ENCODE measurements at places on chromosomes 12 and 14.
A peak's percentile ranks its signal among the peaks of the same experiment; 100 is the strongest.

GRCh38 chr12:114659084-114659483 is 24.9 kb downstream of the TBX3 start:
- no peaks in the 10 kb centered on the region for H3K36me3 ChIP-seq
- H3K27me3 ChIP-seq, result peaks cover 37% of the 10 kb centered on the region
- no peak overlapping the region for H3K4me3 ChIP-seq
- DNase-seq, result no peak
- peaks cover 50% of the 10 kb centered on the region for H3K4me1 ChIP-seq
- no peak overlapping the region for H3K27ac ChIP-seq

GRCh38 chr12:3157581-3158323 is 80.6 kb downstream of the TSPAN9 start:
- H3K4me1 ChIP-seq, result peaks cover 75% of the 10 kb centered on the region
- H3K27ac ChIP-seq, result no peak overlapping the region
- H3K4me3 ChIP-seq, result no peak overlapping the region
- peaks cover 8% of the 10 kb centered on the region for H3K27me3 ChIP-seq

DNA sequence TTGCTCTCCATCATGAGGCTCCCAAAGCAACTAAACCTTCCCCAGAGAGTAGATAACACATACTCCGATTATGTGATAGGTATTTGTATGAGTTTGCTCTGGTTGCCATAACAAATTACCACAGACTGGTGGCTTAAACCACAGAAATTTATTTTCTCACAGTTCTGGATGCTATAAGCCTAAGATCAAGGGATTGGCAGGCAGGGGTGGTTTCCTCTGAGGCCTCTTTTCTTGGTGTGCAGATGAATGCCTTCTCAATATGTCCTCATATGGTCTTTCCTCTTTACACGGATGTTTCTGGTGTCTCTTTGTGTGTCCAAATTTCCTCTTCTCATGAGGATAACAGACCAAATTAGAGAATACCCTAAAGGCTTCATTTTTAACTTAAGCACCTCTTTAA is 285.8 kb upstream of the GRIP1 start:
- peaks cover 11% of the 10 kb centered on the region for H3K4me1 ChIP-seq
- peaks cover 3% of the 10 kb centered on the region for H3K27me3 ChIP-seq
- H3K4me3 ChIP-seq, result no peak overlapping the region
- DNase-seq, result no peak
- no peak overlapping the region for H3K27ac ChIP-seq

DNA sequence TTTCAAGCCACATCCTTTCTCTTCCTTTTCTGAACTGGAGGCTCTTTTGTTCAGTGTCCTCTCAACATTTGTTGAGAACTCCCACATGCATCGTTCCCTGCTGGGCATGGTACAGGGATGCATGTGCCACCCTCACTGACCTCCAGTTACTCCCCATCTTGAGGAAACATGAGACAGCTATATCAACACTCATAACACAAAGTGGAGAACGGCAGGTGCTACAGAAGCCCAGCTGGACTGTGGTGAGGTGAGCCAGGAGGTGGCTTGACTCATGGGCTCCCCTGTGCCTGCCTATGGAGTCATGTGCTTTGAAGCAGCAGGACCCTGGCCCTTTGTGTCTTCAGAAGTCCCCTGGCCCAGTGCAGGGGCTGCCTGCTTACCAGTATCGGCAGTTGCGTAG is 9.7 kb downstream of the MYH6 start:
- peak overlapping the region; percentile 17 for H3K27ac ChIP-seq
- no peak overlapping the region for H3K4me3 ChIP-seq
- no peak for DNase-seq
- H3K36me3 ChIP-seq, result no peaks in the 10 kb centered on the region
- H3K27me3 ChIP-seq, result peaks cover 20% of the 10 kb centered on the region

- H3K4me3 ChIP-seq, result no peak overlapping the region
- DNase-seq, result no peak
- H3K36me3 ChIP-seq, result no peaks in the 10 kb centered on the region
- H3K4me1 ChIP-seq, result peaks cover 36% of the 10 kb centered on the region
Measured at GRCh38 chr12:646442-647384, 16.5 kb downstream of the NINJ2 start.

GRCh38 chr14:75247286-75247922 is 31.2 kb upstream of the FOS start:
- H3K36me3 ChIP-seq, result no peaks in the 10 kb centered on the region
- no peak for DNase-seq
- no peak overlapping the region for H3K4me3 ChIP-seq
- peaks cover 21% of the 10 kb centered on the region for H3K4me1 ChIP-seq
- H3K27me3 ChIP-seq, result peaks cover 6% of the 10 kb centered on the region

DNA sequence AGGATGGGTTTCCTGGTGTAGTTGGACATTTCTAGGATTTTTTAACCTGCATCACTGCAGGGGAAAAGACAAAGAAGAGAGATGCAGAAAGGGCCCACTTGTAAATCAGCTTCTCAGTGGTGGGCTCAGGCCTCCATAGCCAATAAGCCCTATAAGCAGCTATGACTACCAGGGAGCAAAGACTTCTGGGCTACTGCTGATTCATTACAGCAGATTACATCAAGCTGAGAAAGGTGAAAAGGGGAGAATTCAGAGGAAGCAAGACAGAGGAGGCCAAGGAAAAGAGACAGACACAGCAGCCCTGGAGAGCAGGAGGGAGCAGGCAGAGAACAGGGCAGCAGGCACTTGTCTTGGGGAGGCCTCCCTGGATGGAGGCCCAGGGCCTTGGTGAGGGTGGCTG is 95.2 kb downstream of the KCNA5 start:
- no peak for DNase-seq
- H3K27me3 ChIP-seq, result peaks cover 8% of the 10 kb centered on the region
- H3K36me3 ChIP-seq, result peaks cover 14% of the 10 kb centered on the region
- peaks cover 22% of the 10 kb centered on the region for H3K4me1 ChIP-seq
- no peak overlapping the region for H3K4me3 ChIP-seq

GRCh38 chr14:94486883-94487282 is 10.9 kb upstream of the SERPINA9 start:
- peaks cover 24% of the 10 kb centered on the region for H3K27me3 ChIP-seq
- H3K27ac ChIP-seq, result no peak overlapping the region
- H3K4me1 ChIP-seq, result peaks cover 49% of the 10 kb centered on the region
- H3K36me3 ChIP-seq, result no peaks in the 10 kb centered on the region

- no peak for DNase-seq
- H3K4me1 ChIP-seq, result no peaks in the 10 kb centered on the region
- peaks cover 19% of the 10 kb centered on the region for H3K27me3 ChIP-seq
- no peaks in the 10 kb centered on the region for H3K36me3 ChIP-seq
Measured at GRCh38 chr12:112839386-112839972, 47.9 kb downstream of the RPH3A start.

- H3K4me3 ChIP-seq, result peak within 1 kb of the TSS; percentile 82
- H3K4me1 ChIP-seq, result peaks cover 13% of the 10 kb centered on the region
- H3K27ac ChIP-seq, result no peak within 1 kb of the TSS
- peaks cover 59% of the 10 kb centered on the region for H3K27me3 ChIP-seq
Measured at GRCh38 chr14:93430315-93431035, at the start of gene UNC79. Gene UNC79, plus strand, starts transcription at chr14:93430939. Its CDS starts 91 bp downstream, at chr14:93431030.

DNA sequence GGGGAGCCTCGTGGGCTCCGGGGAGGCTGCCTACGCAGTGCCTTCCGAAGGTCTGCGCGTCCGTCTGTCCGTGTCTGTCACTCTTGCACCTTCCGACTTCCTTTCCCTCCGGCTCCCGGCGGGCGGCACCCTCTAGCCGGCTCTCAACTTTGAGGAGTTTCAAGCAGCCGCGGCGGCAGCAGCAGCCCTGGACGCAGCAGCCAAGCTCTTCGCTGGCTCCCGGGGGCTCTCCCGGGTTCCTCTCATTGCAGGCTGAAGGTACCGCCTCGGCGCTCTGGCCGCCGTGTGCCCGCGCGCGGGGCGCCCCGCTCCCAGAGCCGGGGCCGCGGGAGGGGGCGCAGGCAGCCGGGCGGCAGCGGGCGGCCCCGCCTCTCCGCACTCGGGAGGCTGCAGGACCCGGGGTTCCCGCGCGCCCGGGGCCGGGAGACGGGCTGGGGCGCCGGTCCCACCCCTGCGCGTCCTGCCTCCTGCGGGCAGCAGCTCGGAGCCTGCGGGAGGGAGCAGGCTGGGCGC is at the start of the genes AMIGO2 and PCED1B:
AMIGO2 (minus strand) TSS at position 492 of the 513 bp plus-strand sequence. CDS start 957 bp downstream, outside the sequence.
PCED1B (plus strand) TSS at position 154 of the 513 bp plus-strand sequence. CDS start 155,443 bp downstream, outside the sequence.
- H3K36me3 ChIP-seq, result no peaks in the 10 kb centered on the region
- peak within 1 kb of the TSS; percentile 87 for H3K4me3 ChIP-seq
- no peak within 1 kb of the TSS for H3K27ac ChIP-seq
- peaks cover 49% of the 10 kb centered on the region for H3K27me3 ChIP-seq
- DNase-seq, result peak; percentile 67
- H3K4me1 ChIP-seq, result peaks cover 26% of the 10 kb centered on the region
